ENCODE measurements at places on chromosomes 1 and 21.

DNA sequence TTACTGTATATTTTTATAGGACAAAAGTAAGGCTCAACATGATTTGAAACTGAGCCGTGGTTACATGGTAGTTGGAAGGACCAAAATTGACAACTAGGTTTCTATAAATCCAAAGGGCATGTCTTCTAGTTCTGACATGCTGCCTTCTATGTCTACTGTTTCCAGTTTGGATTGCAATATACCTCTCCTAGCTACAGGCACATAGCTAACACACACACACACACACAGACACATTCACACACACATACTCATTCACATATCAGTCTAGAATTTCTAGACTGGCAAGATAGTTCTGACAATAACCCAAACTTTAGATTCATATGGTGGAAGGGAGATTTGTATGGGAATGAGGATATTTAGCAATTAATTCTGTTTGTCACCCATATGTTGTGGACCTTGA, 544.8 kb upstream of the CAMK1G start:
- DNase-seq: no peak

DNA sequence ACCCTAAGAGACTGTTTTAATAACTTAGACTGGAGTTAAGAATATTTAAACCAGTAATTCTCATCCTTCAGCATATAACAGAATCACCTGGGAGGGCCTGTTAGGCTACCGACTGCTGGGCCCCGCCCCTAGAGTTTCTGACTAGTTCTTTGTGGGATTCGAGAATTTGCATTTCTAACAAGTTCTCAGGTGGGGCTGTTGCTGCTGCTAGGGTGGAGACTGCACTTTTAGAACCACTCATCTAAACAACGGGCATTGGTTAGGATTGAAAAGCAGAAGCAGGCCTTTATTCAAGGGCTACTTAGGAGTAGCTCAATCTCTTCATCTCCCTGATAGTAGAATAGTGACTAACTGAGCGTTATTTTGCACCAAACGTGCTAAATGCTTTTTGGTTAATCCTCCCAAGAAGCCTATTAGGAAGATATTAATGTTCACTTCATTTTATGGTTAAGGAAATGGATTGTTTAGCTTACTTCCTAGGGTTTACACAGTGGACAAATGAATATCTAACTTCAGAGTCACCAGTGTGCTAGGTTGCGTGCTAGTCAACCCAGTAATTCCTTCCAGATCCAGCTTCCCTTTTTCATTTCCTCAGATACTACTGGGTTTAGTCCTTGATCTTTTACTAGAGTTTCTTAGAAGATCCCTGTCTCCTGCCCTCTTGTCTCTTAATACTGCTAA, 31.1 kb upstream of the UAP1 start:
- DNase-seq: no peak

- DNase-seq: no peak
These were observed 23.2 kb downstream of the KANK4 start for GRCh38 chr1:62295921-62296491.

DNA sequence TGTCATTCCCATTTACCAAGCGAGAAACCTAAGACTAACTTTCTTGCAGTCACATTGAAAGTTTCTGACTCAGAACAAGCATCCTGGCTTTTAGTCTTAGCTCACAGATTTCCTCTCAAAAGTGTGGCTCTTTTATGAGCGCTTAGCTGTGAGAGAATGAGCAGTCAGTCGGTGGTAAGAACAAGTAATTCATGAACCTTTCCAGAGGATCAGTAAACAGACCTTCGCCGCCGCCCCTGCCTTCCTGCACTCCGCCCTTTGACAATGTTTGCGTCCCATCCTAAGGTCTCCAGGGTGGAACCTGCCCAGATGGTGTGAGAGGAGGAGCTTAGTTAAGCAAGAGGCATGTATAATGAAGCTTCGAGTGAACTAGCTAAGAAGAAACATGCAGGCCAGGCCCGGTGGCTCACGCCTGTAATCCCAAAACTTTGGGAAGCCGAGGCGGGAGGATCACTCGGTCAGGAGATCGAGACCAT, 142.4 kb downstream of the GLUL start:
- DNase-seq: no peak

DNA sequence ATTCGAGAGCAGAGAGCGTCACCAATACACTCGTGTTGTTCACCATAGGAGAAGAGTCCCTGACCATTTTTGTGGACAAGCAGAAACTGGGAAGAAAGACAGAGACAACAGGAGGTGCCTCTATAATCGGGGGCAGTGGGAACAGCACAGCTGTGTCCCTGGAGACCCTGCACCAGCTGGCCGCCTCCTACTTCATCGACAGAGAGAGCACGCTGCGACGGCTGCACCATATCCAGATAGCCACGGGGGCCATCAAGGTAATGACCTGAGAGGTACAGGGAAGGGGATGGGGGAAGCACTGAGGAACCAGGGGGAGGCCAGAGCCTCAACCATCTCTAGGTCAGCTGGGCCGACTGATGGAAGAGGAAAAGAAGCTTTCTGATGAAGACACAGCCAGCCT, 86.4 kb downstream of the BRINP2 start:
- DNase-seq: no peak

DNA sequence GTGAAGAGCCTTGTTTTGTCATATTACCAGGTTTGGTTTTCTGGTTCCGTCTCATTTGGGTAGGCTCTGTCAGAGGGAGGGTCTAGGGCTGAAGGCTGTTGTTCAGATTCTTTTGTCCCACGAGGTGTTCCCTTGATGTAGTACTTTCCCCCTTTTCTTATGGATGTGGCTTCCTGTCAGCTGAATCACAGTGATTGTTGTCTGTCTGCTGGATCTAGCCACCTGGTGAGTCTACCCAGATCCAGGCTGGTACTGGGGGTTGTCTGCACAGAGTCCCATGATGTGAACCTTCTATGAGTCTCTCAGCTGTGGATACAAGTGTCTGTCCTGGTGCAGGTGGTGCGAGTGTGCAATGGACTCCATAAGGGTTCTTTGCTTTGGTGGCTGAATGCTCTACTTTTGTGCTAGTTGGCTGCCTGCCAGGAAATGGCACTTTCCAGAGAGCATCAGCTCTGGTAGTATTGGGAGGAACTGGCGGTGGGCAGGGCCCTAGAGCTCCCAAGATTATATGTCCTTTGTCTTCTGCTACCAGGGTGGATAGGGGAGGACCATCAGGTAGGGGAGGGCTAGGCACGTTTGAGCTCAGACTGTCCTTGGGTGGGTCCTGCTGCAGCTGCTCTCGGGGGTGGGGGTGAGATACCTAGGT, 246.0 kb downstream of the RYR2 start:
- DNase-seq: no peak

DNA sequence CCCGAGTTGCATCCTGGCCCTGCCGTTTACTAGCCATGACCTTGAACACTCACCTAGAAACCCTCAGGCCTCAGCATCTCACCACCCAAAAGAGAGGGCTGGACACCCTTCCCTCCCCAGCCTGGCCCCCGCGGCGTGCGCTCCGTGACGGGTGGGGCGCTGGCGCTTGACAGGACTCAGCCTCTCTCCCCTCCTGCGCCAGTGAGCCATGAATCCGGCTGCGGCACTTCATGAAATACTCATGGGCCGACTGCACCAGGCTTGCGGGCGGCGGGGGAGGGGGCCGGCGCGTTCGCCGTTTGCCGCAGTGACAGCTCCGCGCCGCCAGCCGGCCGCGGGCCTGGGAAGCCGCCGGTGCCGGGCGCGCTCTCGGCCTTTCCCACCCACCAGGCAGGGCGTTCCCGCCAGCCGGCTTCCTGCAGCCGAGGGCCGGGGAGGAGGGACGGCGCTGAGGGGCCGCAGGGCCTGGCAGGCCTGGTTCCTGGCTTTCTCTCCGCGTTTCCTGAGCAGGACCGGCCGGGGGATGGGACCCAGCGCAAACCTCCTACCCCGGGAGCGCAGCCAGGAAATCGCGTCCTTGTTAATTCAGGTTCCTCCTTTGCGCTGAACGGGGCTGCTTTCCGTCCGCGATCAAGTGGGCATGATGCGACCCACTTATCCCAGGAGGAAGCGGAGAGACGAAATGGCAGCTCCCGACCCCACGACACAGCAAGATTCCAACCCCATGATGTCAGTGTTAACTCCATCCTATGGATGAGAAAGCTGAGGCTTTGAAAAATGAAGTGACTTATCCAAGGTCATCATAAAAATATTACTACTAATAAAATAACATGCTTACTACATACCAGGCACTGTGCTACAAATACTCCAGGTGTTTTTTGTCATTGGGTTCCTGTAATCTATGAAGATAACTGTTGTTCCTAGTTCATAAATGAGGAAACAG, 9.1 kb upstream of the LUZP1 start:
- peak; percentile 83 for DNase-seq

DNA sequence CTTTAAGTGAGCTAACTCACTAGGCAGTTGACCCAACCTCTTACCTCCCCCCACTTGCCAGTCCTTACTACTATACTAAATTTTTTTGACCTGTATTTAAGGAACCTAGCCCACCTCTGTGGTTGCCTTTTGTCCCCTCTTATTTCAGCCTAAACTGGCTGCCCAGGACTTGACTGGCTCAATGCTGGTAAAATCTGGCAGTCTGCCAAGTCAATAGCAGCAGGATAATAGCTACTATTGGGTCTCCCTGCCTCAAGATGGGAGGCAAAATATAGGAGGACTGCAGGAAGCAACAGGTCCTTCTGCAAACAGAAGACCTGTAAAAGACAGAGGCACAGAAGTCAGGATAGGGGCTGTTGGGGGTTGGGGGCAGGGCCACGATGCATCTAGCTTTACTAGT, 144.2 kb upstream of the POGK start:
- no peak for DNase-seq

- no peak for DNase-seq
These were observed 136.6 kb upstream of the IVNS1ABP start for GRCh38 chr1:185453496-185454192.

DNA sequence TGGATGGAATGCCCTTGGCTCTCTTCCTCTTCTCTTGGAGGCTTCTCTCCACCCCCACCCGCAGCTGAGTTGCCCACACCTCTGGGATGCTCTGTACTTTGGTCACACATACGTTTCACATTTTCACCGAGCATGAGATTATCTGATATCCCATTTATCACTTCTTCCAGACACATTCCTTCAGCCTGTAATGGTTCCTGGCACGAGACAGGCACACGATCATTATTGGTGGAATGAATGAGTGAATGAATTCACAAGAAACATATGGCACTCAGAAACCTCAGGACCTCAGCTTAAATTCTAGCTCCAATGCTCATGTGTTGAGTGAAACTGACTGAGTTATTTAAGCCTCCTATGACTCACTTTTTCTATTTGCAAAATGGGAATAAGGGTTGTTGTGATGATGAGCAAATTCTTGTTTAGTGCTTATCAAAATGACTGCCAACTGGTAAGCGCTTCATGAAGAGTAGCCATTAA, 242.7 kb upstream of the JUN start:
- no peak for DNase-seq

All from DMS79 treated with DMSO at 0.1 percent for 48 hours (cell line).